HepG2 (cell line): ENCODE measurements at places on chromosomes 11 and 22.
A peak's percentile ranks its signal among the peaks of the same experiment; 100 is the strongest.

- no peaks in the 10 kb centered on the region for H3K27me3 ChIP-seq
- no peak for DNase-seq
- no peaks in the 10 kb centered on the region for H3K36me3 ChIP-seq
- no peak overlapping the region for H3K27ac ChIP-seq
- H3K4me1 ChIP-seq: no peaks in the 10 kb centered on the region
Observed at GRCh38 chr11:113557926-113558325, 82.7 kb upstream of the DRD2 start.

- H3K36me3 ChIP-seq: peaks cover 24% of the 10 kb centered on the region; the same call in 2 of the 3 replicates
- no peak overlapping the region for H3K27ac ChIP-seq
- no peak overlapping the region for H3K4me3 ChIP-seq
- H3K27me3 ChIP-seq: no peaks in the 10 kb centered on the region
- H3K4me1 ChIP-seq: peaks cover 22% of the 10 kb centered on the region
Observed at GRCh38 chr22:31637891-31638618, 24.0 kb downstream of the PISD start.

GRCh38 chr22:23789638-23790037 lies 2.9 kb downstream of the SMARCB1 start:
- peak; percentile 71 for DNase-seq
- peaks cover 30% of the 10 kb centered on the region for H3K36me3 ChIP-seq
- no peaks in the 10 kb centered on the region for H3K27me3 ChIP-seq
- H3K4me1 ChIP-seq: peaks cover 45% of the 10 kb centered on the region

GRCh38 chr11:57804466-57804865 lies 42.9 kb downstream of the CTNND1 start:
- peaks cover 21% of the 10 kb centered on the region for H3K4me1 ChIP-seq
- peaks cover 81% of the 10 kb centered on the region for H3K36me3 ChIP-seq
- DNase-seq: no peak
- H3K27ac ChIP-seq: no peak overlapping the region
- no peaks in the 10 kb centered on the region for H3K27me3 ChIP-seq
- no peak overlapping the region for H3K4me3 ChIP-seq

DNA sequence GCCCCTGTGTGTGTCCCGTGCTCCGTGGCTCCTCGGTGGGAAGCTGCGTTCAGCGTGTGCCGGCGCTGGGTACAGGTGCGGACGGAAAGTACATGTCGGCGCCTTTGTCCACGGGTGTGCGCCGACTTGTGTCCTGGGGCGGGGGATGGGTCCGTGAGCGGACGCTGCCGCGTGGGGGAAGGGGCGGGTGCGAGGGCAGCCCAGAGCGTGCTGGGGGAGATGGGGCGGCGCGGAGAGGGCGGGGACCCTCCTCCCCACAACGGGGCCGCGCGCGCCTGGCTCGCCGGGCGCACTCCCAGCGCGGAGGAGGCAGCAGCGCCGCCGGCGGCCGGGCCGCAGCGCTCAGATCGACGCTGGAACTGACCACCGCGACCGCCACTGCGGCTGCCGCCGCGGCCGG lies 33.6 kb upstream of the RELT start:
- no peak overlapping the region for H3K4me3 ChIP-seq
- no peak overlapping the region for H3K27ac ChIP-seq
- peaks cover 25% of the 10 kb centered on the region; the same call in 2 of the 3 replicates for H3K36me3 ChIP-seq
- DNase-seq: no peak

DNA sequence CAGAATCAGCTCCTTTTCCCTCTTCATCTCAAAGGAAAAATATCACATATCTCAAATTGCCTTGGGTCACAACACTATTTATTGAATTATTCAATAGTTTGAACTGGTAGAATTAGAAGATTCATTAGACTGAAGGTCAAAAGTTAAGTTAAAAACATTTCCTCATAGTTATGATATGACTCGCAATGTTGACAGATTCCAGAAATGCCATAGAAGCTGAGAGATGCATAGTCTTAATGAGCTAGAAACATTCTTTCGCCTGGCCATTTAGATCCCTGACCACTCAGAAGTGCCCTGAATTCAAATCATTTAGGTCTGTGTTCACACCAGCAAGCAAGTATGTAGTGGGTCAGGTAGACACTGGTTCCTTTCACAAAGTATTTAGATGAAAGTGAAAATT lies 44.4 kb downstream of the FAT3 start:
- H3K4me3 ChIP-seq: no peak overlapping the region
- peak; percentile 4 for DNase-seq
- H3K36me3 ChIP-seq: no peaks in the 10 kb centered on the region
- no peaks in the 10 kb centered on the region for H3K27me3 ChIP-seq
- H3K4me1 ChIP-seq: no peaks in the 10 kb centered on the region
- no peak overlapping the region for H3K27ac ChIP-seq

DNA sequence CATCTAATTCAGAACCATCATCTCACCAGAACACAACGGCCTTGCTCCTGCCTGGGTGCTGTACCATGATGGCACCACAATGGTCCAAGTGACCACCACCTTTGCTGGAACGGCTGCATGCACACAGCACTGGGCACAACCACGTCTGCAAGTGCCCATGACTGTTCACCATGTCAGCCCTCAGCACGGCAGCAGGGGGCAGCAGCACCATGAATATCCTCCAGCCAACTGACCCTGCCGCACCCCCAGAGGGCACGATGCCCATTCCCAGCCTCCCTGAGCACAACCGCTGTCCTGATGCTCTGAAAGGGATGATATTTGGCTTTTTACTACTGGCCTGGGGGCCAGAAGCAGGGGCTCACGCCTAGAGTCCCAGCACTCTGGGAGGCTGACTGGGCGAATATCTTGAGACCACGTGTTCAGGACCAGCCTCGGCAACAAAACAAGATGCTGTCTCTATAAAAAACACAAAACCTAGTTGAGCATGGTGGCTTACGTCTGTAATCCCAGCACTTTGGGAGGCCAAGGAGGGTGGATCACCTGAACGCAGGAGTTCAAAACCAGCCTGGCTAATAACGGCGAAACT lies 25.7 kb downstream of the DRD4 start:
- no peaks in the 10 kb centered on the region for H3K27me3 ChIP-seq
- H3K27ac ChIP-seq: no peak overlapping the region
- no peak overlapping the region for H3K4me3 ChIP-seq
- peak; percentile 39 for DNase-seq
- H3K36me3 ChIP-seq: peaks cover 19% of the 10 kb centered on the region

DNA sequence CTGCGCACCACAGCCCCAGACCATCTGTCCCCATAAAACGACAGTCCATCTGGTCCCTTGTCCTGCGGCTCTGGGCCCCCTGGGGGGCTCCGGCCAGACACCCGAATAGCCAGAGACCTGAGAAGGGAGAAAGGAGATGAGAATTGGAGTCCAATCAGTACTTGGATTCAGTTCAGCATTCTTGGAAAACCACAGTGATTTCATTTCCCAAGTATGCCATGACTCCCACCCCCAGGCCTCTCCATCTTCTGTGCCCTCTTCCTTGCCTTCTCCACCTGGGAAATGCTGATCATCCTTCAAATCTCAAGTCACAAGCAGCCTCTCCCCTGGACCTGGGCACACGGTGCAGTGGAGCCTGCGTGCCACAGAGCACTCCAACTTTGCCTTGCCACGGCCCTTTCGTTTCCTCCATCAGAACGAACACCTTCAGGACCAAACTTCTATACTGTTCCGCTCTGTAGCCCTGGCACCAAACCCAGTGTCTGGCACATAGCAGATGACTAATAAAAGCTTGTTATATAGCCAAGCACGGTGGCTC lies 10.9 kb upstream of the MFNG start:
- peaks cover 32% of the 10 kb centered on the region for H3K4me1 ChIP-seq
- no peak for DNase-seq
- no peaks in the 10 kb centered on the region for H3K27me3 ChIP-seq
- H3K36me3 ChIP-seq: peaks cover 77% of the 10 kb centered on the region
- H3K4me3 ChIP-seq: no peak overlapping the region

GRCh38 chr22:50703726-50704509 lies 31.3 kb downstream of the SHANK3 start:
- H3K36me3 ChIP-seq: peaks cover 13% of the 10 kb centered on the region
- peaks cover 37% of the 10 kb centered on the region for H3K4me1 ChIP-seq
- H3K27me3 ChIP-seq: no peaks in the 10 kb centered on the region

- H3K27me3 ChIP-seq: no peaks in the 10 kb centered on the region
- H3K4me3 ChIP-seq: no peak overlapping the region
- no peaks in the 10 kb centered on the region; the same call in 1 of the 2 replicates for H3K36me3 ChIP-seq
- DNase-seq: no peak
Observed at GRCh38 chr22:21840236-21840823, 27.1 kb downstream of the MAPK1 start.

- 0 out of 2 replicates have a peak overlapping the region, but pooled peaks have one; percentile 72 for H3K4me3 ChIP-seq
- peaks cover 30% of the 10 kb centered on the region for H3K36me3 ChIP-seq
- no peaks in the 10 kb centered on the region for H3K27me3 ChIP-seq
- H3K27ac ChIP-seq: no peak overlapping the region
- no peak for DNase-seq
Observed at GRCh38 chr11:64915376-64915887, 1.6 kb downstream of the ATG2A start.

DNA sequence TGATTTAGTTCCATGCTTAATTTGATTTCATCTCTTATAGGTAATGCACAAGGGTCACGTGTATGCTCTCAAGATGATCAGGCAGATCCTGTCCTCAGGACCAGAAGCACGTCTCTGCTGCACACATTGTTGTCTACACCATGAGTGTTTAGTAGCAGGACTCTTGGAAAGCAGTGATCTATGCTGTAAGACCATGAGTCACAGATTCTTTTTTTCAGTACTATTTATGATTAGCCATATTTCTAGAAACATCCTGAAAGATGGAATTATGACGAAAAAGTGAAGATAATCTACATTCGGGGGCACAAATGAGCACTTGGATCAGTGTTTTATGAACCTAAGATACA lies 29.6 kb downstream of the ZBED4 start:
- H3K27me3 ChIP-seq: no peaks in the 10 kb centered on the region
- no peaks in the 10 kb centered on the region for H3K4me1 ChIP-seq
- DNase-seq: no peak

DNA sequence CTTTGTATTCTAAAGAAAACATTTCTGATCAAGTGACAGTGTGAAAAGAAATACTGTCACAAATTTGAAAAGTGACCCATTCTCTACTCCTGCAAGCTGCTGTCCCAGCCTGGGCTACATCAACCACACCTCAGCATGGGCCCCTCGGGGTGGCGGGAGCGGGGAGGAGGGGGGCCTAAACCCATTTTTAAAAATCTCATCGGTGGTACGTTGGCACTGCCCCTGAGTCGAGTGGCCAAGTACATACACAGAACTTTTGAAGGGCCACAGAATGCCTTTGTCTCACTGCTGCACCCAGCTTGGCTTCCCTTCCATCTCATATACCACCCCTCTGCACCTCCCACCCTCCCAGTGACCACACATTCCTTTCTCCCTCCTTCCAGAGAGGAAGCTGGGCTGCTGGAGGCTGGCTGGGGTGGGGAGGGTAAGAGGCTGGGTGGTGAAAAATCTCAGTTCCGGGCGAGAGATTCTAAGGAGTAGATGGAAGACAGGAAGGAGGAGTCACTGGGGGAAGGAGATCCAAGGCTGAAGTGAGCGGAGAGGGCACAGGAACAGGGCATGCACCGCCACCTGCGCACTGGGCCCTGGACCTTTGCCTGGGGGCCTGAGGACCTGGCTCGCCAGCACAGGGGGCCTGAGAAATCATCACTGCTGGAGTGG lies 21.1 kb downstream of the FXYD6 start:
- H3K27me3 ChIP-seq: peaks cover 3% of the 10 kb centered on the region
- H3K4me1 ChIP-seq: no peaks in the 10 kb centered on the region
- no peak for DNase-seq
- H3K36me3 ChIP-seq: no peaks in the 10 kb centered on the region
- no peak overlapping the region for H3K27ac ChIP-seq

DNA sequence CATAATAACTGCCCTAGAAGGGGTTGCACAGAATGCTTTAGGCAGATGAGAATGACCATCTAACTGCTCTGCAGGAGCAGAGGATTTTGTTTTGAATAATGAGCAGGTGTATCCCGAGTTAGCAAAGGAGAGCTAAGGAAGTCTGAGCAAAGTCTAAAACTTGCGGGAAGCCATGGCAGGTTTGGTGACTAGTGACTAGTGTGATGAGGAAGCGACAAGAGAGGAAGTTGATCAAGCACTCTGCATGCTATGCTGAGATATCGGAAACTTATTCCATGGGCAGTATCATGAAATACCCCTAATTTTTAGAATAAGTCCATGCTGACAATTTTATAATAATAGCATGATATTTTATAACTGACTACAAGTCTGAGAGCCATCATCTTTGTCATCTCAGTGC lies 12.9 kb downstream of the OLFML1 start:
- no peak overlapping the region for H3K27ac ChIP-seq
- no peaks in the 10 kb centered on the region for H3K36me3 ChIP-seq

- H3K36me3 ChIP-seq: no peaks in the 10 kb centered on the region
- H3K4me1 ChIP-seq: no peaks in the 10 kb centered on the region
- no peak for DNase-seq
- no peak overlapping the region for H3K27ac ChIP-seq
Observed at GRCh38 chr11:130527636-130528297, 79.3 kb downstream of the ADAMTS15 start.

DNA sequence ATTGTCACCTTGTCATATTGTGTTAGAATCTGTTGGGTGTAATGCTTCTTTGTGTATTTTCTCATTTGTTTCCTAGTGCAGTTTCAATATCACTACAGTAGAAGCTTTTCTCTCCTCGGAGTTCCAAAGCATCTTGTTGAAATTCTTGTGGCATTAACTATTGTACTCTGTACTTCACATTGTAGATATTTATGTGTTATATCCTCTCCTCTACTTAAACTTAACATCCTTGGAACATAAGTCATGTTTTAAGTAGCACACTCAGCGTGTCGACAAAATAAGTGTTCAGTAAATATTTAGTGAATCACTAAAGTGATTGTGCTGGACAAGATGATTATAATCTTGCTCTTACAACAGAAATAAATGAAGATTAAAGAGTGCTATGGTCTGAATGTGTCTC lies 201.7 kb downstream of the ARHGAP42 start:
- no peak overlapping the region for H3K4me3 ChIP-seq
- DNase-seq: no peak
- H3K27ac ChIP-seq: no peak overlapping the region
- no peaks in the 10 kb centered on the region for H3K4me1 ChIP-seq
- no peaks in the 10 kb centered on the region for H3K36me3 ChIP-seq

GRCh38 chr11:18802381-18803257 lies 11.0 kb upstream of the PTPN5 start:
- DNase-seq: peak; percentile 52
- H3K4me1 ChIP-seq: no peaks in the 10 kb centered on the region
- no peak overlapping the region for H3K27ac ChIP-seq
- no peaks in the 10 kb centered on the region for H3K36me3 ChIP-seq
- H3K27me3 ChIP-seq: no peaks in the 10 kb centered on the region
- no peak overlapping the region for H3K4me3 ChIP-seq
